ENCODE measurements at places on chromosomes 5 and 9.

- no peak for DNase-seq
Measured at GRCh38 chr9:93114984-93115335, 18.9 kb downstream of the CARD19 start.

- no peak for DNase-seq
Measured at GRCh38 chr5:138391859-138392386, 39.4 kb downstream of the KDM3B start.

DNA sequence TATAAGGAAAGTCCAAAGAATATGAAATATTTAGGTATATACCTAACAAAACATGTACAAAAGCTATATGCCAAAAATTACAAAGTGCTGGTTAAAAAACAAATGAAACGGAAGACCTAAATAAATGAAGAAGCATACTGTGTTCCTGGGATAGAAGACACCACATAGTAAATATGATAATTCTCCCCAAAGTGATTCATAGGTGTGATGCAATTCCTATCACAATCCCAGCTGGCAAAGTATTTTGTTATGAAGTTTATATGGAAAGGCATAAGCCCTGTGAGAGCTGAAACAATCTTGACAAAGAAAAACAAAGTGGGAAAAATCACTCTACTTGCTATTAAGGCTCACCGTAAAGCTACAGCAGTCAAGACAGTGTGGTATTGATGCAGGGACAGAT lies 2.6 kb upstream of the SMIM23 start:
- no peak for DNase-seq

DNA sequence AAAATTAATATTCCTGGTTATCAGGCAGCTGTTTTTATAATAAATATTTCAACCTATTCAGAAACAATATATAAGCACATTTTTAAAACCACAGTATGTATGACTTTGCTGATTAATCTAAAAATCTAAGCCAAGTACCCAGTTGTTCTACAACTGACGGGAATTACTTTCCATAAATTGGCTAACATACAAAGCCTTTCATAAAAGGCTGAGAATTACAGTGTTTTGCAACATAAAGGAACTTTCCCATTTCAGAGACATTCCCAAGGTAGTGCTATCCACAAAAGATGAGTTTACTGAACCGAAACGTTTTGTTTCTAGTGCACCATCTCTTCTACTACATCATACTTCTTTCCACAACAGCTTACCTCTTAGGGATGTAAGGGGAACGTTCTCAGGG lies 7.2 kb downstream of the RNF145 start:
- DNase-seq: no peak

GRCh38 chr9:97357056-97357455 lies 49.6 kb downstream of the CCDC180 start:
- DNase-seq: no peak

DNA sequence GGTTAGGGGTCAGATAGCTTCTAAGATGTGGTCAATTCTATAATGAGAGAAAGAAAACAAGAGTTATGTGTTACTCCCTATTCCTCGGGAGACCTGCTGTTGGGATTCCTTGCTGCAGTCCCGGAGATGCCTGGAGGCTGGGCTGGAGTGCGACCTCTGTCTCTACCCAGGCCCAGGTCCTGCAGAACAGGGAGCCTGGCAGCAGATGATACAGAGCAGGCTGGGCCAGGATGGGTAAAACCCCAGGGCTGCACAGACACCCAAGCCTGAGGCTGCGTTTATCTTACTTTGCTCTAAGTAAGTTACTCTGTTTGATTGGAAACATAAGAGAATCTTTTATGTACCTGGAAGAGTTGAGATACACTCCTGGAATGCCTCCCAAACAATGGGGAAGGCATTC lies 26.9 kb upstream of the FAM120AOS start:
- no peak for DNase-seq

DNA sequence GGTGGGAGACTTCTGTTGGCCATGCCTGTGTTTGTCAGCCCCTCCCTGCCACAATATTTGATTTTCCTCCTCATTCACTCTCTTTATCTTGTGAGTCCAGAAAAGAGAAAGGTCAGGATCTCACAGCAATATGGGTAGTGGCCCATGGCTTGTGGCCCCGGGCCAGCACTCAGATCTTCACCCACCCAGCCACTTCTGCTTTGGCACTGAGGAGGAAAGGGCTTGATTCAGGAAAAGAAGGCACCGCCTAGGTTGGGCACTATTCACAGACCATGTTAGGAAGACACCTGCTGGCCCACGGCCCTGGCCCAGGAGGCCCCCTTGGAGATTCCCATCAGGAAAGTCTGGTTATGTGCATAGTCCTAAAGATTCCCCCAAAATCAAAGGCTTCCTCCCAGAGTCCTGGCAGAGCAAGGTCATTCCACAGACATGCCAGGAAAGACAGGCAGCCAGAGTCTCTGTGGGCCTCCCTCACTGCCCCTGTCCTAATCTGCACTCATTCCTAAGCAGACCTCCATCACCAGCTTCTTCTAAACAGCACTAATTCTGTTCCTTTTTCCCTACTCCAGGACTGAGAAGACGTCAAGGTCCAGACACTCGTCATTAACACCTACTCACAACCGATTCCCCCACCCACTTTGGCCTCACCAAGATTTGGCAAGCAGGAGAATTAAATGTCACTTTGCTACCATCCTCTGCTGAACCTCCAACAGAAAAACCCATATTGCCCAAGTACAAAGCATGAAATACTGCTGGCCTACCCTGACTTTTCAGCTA lies 179.3 kb downstream of the DEPDC1B start:
- DNase-seq: no peak

DNA sequence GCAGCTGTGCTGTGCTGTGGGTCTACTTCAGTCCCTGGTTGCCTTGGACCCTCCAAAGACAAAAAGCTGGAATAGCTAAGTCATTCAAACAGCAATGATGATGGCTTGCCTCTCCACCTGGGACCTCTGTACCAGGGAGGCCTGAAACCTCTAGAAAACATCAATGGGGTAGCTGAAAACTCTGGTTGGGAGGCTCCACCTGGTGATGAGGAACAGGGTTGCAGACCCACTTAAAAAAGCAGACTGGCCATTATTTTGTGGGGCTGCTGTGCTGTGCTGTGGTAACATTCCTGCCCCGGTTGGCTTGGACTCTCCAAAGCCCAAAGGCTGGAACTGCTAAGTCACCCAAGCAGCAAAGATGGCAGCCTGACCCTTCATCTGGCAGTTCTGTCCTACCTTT lies 839.3 kb upstream of the ARRDC3 start:
- no peak for DNase-seq

GRCh38 chr9:96453625-96454024 lies 3.7 kb downstream of the HABP4 start:
- no peak for DNase-seq

GRCh38 chr5:84286662-84287061 lies 98.0 kb downstream of the EDIL3 start:
- DNase-seq: no peak

DNA sequence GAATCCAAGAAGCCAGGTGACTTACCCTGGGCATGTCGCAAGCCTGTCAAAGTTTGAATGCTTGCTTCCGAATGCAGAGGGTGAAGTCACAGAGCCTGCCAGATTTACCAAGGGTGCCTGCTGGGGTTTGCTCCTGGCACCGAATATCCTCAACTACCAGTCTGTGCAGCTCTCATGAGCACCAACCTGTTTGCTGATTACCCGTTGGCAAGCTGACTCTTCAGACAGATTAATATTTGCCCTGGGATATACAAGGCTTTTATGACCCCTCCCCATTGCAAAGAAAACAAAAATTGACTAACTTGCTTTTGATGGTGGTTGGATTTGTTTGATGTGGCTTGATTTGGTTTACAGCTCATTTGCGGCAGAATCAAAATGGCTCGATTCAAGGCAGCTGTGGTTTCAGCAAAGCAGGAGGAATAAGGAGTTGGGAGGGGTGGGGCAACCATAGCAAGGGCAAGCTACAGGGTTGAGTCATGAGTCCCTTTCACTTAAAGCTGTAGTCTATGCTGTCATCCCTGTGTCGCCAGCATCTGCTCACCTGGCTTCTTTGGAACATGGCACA lies 82.3 kb upstream of the AGXT2 start:
- DNase-seq: no peak

DNA sequence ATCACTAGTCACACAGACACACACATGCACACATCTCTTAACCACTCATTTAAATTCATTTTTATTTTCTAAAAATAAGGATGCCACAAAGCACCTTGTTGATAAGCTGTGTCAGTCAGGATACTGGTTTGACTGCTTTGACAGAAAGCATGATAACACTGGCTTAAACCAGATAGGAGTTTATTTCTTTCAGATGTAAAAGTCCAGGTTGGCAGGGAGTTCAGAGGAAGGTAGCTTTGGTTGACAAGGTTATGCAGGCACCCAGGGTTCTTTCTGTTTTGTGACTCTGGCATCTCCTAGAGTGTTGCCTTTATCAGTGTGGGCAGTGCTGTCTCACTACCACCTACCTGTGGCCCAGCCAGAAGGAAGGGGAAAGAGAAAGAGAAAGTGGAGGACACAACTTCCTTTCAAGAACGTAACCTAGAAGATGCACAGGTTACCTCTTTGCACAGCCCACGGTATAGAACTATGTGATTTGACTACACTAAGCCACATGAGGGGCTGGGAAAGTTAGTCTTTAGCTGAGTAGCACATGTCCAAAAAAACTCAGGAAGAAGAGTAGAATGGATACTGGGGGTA lies 334.7 kb downstream of the OSTF1 start:
- DNase-seq: no peak

DNA sequence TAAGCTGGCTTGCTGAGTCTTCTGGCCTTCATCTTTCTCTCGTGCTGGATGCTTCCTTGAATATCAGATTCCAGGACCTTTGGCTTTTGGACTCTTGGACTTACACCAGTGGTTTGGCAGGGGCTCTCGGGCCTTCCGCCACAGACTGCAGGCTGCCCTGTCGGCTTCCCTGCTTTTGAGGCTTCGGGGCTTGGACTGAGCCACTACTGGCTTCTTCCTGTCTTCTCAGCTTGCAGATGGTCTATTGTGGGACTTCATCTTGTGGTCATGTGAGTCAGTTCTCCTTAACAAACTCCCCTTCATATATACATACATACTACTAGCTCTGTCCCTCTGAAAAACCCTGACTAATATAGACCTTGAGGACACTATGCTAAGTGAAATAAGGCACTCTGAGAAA lies 78.3 kb upstream of the SSBP2 start:
- no peak for DNase-seq

DNA sequence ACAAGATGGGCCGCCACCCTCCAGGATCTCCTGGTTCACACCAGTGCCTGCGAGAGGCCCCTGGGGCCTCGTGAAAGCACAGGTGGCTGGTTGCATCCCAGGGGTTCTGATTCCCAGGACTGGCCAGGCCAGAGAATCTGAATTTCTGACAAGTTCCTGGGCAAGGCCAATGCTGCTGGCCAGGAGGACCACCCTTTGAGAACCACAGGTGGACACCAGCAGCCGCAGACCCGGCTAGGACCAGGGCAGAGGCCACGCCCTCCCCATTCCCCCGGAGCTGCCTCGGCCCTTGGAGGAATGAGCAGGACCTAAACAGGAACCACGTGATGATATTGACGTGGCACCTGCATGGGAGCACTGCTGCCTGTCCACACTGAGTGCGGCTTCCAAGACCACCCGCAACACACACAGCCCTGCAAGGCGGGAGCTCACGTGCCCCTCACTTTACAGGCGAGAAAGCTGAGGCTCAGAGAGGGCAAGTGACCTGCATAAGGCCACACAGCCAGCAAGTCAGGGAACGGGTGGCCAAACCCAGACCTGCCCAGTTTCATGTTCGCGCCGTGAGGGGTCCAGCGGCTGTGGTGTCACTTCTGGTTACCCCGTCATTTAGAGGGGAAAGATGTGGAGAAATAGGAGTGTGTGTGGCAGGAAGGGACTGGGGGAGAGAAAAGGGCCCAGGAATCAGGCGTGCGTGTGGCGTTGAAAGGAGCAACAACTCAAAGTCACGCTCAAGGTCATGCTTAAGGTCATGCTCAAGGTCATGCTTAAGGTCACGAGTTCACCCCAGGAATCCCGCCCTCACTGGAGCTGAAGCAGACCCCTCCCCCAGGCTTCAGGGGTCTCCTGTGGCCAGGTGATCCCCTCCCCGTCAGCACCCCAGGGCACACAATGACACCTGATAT lies 105.9 kb upstream of the IER5L start:
- no peak for DNase-seq

- no peak for DNase-seq
Measured at GRCh38 chr9:3922846-3923245, 377.0 kb downstream of the GLIS3 start.

- no peak for DNase-seq
Measured at GRCh38 chr5:158819095-158819494, 280.6 kb downstream of the EBF1 start.

- DNase-seq: no peak
Measured at GRCh38 chr5:173202266-173202875, 32.6 kb downstream of the NKX2-5 start.

DNA sequence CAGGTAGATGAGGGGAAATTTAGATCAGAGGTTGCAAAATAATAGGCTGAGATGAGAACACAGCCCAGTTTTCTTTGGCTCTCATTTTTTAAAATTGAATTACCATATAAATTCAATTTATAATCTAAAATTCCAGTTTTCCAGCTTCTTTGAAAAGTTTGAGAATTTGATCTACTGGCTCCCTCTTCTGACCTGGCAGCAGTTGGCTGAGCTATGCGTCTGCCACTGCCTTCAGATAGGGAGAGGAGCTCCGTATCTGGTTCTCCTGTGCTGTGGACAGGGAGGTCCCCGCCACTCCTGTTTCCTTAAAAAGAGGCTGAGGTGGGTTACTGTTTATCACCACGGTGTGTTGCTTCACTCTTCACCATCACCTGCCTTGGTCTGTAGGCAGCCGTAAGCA lies 103.7 kb downstream of the ARHGAP26 start:
- no peak for DNase-seq

- no peak for DNase-seq
Measured at GRCh38 chr5:22665801-22666200, 187.3 kb downstream of the CDH12 start.

GRCh38 chr5:54537725-54538124 lies 20.2 kb downstream of the SNX18 start:
- DNase-seq: no peak

- no peak for DNase-seq
Measured at GRCh38 chr5:89041976-89042375, 159.0 kb upstream of the MEF2C start.

- no peak for DNase-seq
Measured at GRCh38 chr5:141186897-141187512, at the start of gene PCDHB9. Gene PCDHB9 (plus strand): TSS chr5:141187161. CDS start chr5:141187319, 158 bp downstream.

DNA sequence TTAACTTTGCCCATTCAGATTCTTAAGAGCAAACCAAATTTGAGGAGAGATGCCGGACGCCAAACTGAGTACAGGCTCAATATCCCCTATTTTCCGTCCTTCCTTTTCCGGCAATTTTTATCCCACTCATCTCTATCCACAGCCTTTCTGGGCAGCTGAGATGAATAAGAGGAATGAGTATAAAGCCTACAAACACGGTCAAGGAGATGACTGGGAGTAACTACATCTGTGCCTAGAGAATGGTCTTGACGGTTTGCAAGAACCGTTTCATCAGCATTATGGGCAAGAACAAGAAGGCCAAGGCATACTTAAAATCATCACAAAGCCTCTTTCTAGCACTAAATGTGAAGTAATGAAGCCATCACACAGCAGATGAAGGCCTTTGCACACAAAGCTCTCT lies 227.3 kb downstream of the DCP2 start:
- DNase-seq: no peak

DNA sequence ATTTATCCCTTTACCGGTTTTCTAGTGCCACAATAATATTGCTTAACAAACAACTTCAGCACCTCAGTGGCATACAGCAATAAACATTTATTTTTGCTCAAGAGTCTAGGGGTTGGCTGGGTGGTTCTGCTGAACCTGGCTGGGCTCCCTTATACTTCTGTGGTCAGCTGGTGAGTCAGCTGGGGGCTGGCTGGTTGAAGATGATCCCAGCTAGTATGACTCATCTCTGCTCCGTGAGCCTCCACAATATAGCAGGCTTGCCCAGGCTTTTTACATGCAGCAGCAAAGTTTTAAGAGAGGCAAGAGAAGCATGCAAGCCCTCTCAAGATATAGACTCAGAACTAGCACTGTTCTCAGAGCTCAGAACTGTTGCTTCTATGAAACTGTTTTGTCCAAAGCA lies 523.5 kb upstream of the CLINT1 start:
- peak; percentile 4 for DNase-seq

Data from esophagus squamous epithelium (tissue), 5 donors.